ENCODE measurements at places on chromosomes 5 and 9. TPM values are rescaled to one million over a fixed set of nuclear protein-coding genes. Genes with fewer than 3 reads are reported as not detected.

- no peak for DNase-seq
Observed at GRCh38 chr5:147972076-147972840, 65.9 kb upstream of the C5orf46 start.

DNA sequence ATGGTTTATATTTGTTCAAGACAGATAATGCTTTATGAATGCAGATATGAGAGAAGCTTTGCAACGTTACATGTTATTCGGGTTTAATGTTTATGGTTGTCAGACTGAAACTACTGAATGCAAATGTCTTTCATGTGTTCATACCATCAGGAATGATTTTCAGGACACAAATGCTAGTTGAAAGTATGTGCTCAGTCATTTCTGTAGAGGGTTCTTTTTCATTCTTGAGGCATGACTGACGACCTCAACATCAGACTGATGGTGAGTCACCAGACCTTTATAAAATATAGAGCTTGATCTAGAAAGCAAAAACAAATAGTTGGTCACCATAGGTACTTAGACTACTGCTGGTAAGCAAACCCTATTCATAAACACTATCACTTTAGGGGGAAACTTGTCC is 287.3 kb upstream of the NUDT12 start:
- no peak for DNase-seq

- DNase-seq = no peak
Observed at GRCh38 chr5:42235241-42235640, 188.0 kb upstream of the GHR start.

The GABRA1 gene
- not detected for polyA plus RNA-seq
